ENCODE measurements at places on chromosomes 7 and 10.
A peak's percentile ranks its signal among the peaks of the same experiment; 100 is the strongest.

DNA sequence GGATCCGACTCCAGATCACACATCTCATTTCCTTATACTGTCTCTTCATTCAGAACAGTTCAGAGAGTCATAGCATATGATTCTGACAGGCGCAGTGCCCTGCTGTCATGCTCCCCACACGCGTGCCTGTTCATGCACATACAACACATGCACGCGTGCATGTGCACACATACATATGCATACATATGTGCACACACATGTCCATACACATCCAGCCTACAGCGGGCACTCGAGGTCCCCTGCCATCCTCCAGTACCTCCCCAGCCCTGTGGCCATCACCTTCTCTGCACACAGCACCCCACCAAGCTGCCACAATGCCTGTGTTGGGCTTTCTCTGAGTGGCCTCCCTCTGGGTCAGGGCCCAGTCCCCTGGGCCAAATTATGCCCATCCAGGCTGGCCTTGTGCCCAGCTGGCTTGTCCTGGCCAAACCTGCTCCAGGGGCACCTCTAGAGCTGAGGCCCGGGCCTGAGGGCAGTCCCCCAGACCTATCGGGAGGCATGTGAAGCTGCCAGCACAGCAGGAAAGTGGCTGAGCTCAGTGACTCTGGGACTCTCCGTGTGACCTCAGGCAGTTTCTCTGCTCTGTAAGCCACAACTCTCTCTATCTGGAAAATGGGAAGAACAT, 49.4 kb upstream of the RET start:
- no peak for DNase-seq

DNA sequence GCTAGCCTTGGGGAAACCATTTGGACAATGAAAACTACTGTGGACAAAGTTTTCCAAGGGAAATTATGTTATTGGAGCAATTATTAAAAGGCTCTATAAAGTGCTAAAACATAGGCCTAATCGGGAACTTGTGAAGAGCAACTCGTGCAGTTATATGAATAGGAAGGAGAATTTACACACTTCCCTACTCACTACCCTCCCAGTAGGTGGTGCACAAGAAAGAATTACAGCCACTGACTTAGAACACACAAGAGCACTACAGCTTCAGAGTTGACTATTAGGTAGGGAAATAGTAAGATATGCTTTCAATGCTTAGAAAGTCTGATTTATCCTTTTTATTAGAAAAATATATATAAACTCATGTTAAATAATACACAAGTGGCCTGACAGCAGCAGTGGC, 47.2 kb downstream of the GSAP start:
- no peak for DNase-seq

DNA sequence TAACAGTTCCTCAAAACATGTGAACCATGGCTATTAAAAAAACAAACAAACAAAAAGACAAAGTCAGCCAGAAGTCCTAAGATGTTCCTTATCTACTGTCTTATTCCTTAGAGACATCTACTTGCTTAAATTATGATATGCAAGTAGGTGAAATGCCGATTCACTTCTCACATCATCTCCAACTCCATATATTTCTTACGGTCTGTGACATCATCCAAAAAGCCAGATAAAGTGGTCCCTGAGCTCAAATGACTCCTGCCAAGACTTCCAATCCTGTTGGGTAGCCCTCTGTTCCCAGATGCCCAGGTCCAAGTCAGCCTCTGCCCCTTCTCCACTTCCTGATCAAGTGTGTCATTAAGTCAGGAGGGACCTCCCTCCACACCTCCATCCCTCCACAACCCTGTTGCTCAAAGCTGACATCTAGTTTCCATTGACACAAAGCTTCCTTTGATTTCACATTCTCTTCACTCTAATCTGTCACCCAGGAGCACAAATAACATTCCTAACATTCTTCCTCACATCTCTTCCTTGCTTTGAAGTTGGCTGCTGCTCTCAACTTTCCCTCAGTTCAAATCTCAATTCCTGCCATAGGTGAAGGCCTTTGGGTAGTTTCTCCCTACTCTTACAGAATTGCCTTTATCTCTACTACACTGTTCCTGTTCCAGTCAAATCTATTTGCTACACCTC, 56.1 kb upstream of the PDLIM1 start:
- DNase-seq: no peak

- no peak for DNase-seq
These were observed 127.1 kb downstream of the DOCK4 start for GRCh38 chr7:112079122-112079521.

- no peak for DNase-seq
These were observed 565.7 kb downstream of the TCERG1L start for GRCh38 chr10:130745821-130746220.

DNA sequence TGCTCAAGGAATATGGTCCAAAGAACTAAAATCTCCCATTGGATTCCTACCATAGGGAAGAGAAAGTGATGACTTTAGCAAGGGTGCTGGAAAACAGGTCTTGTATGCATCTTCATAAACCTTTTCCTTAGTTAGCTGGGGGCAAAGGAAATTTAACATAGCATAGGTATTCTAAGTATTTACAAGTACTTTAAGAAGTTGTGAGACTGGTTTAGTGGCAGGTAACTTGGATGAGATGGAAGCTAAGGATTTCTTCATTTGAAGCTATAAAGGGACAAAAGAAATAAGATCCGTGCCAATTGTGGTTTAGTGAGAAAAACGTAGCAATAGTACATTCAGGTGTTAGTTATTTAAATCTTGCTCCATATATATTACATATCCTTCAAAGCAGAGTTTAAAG, 183.4 kb upstream of the TCF7L2 start:
- DNase-seq: no peak

DNA sequence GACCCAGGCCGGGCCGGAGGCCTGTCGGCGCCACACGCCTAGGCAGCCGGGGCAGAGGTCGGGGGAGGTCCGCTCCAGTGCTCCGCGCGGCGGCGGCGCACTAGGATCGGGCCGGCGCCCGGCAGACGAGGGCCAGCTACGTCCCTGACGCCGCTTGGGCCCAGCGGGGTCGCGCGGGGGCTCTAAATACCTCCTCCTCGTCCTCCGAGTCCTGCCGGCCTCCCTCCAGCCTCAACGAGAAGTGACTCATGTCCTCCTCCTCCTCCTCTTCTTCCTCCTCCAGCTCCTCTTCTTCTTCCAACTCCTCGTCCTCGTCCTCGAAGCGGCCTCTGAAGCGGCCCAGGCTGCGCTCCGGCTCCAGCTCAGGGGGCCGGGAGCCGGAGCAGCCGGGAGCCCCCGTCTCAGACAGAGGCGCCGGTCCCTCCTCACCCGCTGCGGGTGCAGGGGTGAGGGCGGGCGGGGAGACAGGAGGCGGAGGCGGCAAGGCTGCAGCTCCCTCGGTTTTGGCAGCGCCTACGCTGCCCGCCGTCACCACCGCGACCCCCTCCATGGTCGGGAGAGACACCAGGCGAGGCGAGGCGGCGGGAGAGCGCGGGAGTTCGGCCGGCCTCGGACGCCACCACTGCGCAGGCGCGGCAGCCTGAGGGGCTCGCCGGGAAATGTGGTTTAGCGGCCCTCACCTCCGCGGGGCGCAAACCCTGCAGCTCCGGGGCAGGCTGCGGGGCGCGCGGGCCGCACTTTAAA, at the start of gene PCGF6:
Gene PCGF6, minus strand, starts transcription at position 624 of the 744 bp plus-strand sequence. Its CDS starts 74 bp downstream, at position 550.
- DNase-seq: peak; percentile 78

- DNase-seq: no peak
These were observed 47.4 kb downstream of the CUL2 start for GRCh38 chr10:35042783-35043182.

GRCh38 chr7:45650404-45651394, 76.5 kb downstream of the ADCY1 start:
- no peak for DNase-seq

GRCh38 chr7:55250313-55250712, 114.8 kb upstream of the LANCL2 start:
- no peak for DNase-seq

- DNase-seq: no peak
These were observed 70.7 kb downstream of the CRPPA start for GRCh38 chr7:16350634-16351033.

DNA sequence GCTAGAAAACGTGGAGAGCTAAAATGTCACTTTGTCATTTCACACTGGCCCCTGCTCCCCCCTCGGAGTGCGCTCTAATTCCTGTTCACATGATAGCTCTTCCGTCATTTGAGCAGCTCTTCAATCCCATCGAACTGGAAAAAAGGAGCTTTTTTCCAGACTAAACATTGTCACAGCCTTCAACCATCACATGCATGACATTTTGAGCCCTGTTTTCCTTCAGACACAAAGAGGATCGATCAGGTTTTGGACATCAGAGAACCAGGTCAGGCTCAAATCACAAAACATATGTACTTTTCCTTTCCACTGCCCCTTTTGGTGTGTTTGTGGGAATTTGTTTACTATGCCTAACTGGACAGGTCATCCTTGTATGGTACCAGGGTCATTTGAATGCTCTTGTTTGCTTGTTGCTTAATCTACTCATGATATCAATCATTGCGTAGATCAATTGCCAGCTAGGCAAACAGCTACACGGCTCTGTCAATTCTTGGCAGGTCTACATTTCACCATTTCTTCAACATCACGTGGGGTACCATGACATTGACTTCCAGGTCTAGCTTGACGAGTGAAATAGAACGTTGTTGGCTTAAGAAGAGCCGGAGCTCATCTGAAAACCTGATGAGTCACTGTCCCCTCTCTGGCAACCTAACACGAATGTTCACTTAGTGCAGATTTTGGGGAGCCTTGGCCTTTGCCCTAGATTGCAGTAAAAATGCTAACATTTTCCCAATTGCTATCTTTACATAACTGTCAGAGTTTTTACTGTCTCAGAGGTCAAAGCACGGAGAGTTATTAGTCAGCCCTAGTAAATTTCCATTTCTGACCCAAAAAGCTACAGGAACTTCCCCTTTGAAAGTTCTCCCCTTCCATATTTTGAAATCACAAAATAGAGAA, 87.3 kb downstream of the LYZL2 start:
- DNase-seq: no peak

DNA sequence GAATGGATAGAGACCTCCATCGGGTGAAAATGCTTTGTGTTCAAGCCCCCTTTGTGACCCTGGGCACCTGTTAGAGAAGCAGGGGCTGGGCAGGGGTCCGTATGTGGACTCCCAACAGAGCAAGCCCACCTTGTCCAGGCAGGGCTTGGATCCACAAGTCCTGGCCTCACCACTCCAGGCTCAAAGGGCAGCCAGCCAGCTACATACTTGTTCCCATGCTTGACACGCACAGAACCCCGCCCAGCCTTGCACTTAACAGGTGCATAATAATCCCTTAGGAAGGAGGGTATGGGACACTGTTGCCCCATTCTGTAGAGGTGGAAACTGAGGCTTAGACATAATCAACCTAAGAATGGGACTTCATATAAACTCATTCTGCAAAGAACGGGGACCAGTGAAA, 160.6 kb downstream of the PRKAG2 start:
- no peak for DNase-seq

DNA sequence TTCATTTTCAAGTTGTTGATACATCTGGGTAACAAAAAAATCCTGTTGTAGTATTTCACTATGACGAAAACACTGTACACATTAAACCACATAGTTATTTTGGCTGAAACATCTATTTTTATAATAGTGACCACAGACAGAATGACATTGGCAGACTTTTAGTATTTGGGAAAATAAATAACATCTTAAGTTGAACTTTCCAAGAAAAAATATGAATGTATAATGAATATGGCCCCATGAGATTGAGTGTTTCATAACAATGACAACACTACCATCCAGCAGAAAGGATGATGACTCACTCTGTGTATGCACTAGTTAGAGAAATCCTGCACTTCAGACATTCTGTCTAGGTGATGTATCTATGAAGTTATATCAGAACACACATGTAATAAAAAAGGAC, 118.1 kb downstream of the SEMA3D start:
- no peak for DNase-seq

DNA sequence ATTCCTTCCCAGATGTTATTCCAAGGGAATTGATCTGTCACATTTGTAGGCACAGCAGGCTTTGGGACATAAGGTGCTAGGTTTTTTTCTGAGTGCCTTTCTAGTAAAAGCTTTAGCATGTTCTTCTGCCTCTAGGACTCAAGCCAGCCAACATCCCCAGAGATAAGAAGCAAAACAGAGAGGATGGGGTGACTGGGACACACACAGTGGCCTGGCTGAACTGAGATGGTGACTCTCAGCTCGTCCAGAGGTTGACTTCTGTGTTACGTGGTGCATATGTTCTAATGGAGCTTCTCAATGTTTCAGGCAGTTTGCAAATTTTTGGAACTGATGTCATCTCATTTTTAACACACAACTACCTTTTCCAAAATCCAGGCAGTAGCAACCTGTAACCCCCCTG, 188.1 kb upstream of the CELF2 start:
- no peak for DNase-seq

DNA sequence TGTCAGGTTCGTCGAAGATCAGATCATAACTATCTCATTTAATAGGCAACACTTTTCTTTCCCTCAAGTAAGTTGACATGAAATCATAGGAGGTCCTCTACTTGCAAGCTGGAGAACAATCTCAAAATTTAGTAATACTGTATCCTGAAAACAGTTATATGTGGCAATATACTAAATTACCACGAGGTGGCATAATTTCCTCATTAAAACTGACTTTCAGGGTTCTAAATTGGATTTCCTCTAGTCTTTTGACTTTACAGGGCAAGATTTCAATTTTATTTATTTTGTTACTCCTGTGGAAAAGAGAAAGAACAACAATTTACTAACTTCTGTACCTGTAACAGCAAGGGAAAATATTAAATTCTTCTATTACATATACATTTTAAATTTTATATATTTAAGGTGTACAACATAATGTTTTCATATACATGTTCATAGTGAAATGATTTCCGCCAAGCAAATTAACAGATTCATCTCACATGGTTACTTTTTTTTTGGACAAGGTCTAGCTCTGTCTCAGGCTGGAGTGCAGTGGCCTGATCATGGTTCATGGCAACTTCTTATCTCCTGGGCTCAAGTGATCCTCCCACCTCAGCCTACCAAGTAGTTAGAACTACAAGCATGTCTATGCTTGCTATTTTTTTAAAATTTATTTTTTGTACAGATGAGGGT, 53.4 kb upstream of the CYP2C18 start:
- no peak for DNase-seq

DNA sequence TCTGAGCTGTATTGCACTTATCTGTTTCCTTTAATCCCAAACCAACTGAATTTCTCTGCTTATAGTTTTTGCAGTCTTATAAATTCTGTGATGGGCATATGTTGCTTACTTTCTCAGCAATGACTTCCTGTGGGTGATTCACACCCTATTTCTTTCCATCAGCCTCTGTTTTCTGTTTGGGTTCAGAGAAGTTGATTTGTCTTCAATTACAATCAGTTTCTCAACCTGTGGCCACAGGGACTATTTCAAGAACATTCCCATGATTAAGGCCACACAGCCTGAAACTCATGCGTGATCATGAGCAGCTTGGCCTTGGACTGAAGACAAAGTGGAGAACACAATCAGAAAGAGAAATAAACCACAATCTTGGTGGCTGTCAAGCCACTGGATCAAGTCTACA, 1174.6 kb upstream of the C7orf33 start:
- no peak for DNase-seq

- DNase-seq: no peak
These were observed 13.6 kb downstream of the CSTF2T start for GRCh38 chr10:51685768-51686167.

GRCh38 chr7:67413670-67414069, 417.0 kb downstream of the TYW1 start:
- no peak for DNase-seq

- DNase-seq: no peak
These were observed 204.9 kb downstream of the DOCK4 start for GRCh38 chr7:112001091-112001826.
